ENCODE measurements at places on chromosomes 4 and X.
A peak's percentile ranks its signal among the peaks of the same experiment; 100 is the strongest.

DNA sequence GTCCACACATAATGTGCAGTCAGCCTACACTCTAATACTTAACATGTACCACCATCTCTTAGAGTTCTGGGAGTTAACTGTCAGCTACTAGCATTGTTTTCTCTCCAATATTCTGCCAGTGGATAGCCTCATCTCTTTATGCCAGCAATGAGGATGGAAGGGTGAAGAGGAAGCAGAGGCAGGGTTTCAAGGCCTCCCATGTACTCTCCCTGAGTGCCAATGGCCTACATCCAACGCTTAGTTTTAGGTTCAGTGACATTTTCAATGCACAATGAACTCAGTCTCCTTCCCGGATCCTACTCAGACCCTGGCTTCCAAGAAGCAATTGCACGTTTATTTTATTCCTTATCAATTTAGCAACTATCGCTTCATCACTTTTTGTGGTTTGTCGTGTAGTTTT is 686.1 kb downstream of the DMD start:
- no peak for DNase-seq

DNA sequence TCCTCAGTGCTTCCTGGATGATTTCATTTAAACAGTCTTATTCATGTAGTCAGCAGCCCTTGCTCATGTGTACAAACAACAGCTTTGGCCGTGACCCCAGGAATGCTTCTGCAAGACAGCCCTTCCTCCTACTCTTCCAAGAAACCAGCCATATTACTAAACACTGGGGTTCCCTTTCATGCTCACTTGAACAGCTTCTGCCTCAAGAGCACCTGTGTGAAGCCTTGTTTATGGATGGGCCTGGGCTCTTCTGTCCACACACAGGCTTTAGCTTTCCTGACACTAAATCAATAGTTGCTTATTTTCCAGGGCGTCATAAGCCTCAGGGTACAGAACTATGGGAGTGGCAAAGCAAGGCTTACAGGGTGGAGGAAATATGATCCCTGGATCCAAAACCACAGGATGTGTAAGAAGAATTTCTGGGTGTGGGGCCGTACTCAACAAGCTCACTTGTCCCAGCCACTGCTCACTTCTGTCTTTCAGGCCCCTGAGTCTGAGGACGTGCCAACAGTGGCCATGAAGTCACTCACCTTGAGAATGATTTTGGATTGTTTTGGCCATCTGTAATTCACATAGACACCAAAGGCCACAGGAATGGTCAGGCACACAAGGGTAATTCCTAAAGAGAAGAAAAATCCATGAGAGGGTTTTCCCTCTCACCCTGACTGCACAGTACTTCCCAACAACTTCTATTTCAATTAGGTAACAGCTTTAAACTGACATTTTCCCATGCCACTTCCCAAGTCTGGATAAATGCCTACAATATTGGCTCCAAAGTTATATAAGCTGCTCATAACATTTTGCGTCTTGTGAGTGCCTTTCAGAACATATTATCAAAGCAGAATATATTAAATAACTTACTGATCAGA is 17.7 kb downstream of the SLC10A6 start:
- DNase-seq: no peak

DNA sequence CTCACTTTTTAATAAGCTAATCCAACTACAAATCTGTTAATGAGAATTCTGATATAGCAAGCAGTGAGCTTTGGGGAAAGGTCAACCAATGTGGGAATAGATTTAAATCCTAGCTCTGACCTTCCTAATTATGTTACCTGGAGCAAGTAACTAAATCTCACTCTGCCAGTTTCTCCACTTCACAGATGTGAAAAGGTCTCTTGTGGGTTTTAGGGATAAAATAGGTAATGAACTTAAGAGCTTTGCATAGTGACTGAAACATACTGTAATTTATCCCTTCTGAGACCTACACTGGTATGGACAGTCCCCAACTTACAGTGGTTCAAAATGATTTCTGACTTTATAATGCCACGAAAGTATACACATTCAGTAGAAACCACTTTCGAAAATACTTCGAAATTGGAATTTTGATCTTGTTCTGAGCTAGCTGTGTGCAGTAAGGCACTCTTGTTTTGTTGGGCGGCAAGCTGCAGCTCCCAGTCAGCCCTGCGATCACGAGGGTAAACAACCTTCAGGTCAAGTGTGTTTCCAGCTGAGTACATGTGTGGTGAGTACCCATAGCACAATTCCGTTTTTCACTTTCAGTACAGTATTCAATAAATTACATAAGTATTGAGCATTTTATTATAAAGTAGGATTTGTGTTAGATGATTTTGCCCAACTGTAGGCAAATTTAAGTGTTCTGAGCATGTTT is 93.7 kb downstream of the ADGRL3 start:
- DNase-seq: peak; percentile 68

- no peak for DNase-seq
Measured at GRCh38 chrX:66015900-66016689, 23.8 kb downstream of the VSIG4 start.

DNA sequence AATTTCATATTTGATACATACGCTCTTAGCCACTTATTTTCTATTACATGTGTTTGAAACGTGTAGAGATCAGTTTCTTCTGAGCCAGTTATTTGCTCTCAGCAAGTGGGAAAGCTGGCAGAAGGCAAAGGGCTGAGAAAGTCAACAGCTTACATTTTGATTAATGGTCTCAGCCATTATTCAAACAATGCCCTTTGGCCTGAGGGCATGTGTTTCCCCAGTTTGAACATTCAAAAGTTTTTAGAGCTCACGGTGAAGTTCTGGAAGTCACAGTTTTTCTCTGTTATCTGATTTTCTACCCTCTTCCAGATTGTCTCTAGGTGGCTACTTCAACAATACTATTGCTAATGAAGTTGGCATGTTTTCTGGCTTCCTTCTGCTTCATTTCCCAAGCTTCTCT is 591.8 kb upstream of the CPEB2 start:
- no peak for DNase-seq
